ENCODE measurements at places on chromosomes 16 and 17.
A peak's percentile ranks its signal among the peaks of the same experiment; 100 is the strongest.

- DNase-seq: no peak
Measured at GRCh38 chr16:31141489-31142108, 6.1 kb upstream of the PRSS8 start.

- no peak for DNase-seq
Measured at GRCh38 chr17:45719335-45720071, 64.6 kb upstream of the CRHR1 start.

DNA sequence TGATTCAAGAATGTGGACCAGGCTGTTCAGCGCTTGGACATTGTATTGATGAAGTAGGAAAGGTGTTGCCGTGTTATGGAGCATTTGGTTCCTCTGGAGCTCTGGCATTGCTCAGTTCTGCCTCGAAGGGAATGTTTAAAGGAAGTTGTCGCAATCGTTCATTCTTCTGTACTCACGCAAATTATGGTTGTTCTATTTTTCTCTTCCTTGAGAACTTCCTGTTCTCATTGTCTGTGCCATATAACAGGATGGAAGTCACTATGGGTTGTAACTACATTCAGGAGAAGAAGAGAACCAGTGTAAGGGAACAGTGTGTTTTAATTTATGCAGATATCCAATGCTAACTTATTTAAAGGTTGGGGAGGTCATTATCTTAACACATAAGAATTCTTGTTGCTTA lies 13.0 kb downstream of the PCTP start:
- no peak for DNase-seq

DNA sequence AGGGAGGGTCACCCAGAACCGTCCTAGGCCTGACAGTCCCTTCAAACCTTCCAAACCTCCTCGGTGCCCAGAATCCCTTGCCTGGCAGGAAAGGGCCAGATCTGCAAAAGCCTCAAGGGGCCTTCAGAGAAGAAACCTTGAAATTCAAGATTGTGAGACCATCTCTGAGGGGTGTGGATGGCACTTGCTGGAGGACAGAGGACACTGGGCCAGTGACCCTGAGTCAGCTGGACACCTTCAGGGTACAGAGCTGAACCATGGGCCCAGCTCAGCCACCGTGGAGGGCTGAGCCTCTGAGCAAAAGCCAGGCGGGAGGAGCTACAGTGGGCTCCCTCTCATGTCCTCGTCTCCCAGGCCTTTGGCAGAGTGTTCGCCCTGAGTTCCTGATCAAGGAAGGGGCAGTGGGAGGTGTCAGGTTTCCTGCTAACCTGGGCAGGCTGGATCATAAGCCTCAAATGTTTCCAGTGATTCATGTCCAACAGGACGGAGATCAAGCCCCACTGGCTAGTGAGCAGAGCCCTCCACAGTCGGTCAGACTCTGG lies 3.0 kb downstream of the PDILT start:
- DNase-seq: no peak

GRCh38 chr16:57167953-57168352 lies 17.9 kb downstream of the PSME3IP1 start:
- peak; percentile 19 for DNase-seq

- no peak for DNase-seq
Measured at GRCh38 chr16:31008149-31008548, 2.3 kb downstream of the STX1B start.

DNA sequence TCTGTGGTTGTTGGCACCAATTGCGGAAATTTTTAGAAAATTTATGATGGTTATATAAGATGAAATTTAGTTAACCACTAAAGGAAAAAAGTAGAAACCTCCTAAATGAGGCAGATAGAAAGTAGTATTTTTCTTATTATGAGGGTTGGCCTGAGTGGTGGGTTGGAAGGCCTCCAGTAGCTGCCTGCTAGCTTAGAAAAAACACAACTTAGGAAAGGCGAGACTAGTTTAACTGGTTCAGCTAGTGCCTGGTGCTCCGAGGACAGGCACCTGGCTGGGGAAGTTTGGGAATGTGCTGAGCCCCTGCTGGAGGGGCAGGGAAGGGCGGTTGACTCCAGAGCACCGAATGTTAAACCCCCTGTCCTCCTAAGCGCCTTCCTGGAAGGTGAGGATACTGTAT lies 19.9 kb downstream of the LDHD start:
- DNase-seq: no peak

DNA sequence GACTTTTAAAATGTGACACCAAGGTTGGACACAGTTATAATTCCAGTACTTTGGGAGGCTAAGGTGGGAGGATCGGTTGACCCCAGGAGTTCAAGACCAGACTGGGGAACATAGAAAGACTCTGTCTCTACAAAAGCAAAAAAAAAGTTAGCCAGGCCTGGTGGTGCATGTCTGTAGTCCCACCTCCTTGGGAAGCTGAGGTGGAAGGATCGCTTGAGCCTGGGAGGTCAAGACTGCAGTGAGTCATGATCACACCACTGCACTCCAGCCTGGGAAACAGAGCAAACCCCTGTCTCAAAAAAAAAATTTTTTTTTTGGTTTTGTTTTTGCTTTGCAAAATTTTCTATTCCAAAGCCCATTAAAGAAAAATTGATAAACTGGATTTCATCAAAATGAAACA lies 281.4 kb downstream of the BCAS3 start:
- no peak for DNase-seq

GRCh38 chr17:55356434-55357328 lies 65.0 kb downstream of the MMD start:
- peak; percentile 70 for DNase-seq

DNA sequence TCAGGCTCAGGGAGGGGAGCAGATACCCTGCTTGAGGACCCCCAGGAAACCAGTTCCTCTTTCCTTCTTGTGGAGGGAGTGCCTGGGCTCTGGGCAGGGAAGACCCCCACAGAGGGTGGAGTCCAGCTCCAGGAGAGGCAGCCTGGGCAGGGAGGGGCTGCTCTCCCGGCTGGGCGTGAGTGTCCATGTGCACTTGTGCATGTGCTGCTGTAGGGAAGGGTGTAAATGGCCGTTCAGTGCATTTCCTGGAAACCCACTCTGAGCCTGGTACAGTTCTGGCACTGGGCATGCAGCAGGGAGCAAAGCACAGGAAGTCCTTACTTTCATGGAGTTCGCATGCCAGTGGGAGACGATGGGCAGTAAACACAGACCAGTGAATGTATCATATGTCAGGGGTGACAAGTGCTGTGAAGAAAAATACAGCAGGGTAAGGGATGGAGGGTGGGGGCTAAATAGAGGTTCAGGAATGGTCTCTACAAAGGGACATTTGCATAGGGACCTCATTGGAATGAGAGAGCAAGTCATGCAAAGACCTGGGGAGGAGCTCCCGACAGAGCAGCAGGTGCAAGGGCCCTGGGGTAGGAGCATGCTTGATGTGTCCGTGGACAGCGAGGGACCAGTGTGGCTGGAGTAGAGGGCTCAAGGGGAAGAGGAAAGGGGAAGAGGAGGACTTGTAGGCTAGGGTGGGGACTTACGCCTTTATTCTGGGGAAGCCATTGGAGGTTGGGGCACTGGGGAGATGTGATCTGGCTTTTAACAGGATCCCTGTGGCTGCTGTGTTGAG lies 5.5 kb downstream of the STARD3 start:
- no peak for DNase-seq

GRCh38 chr16:64762211-64762610 lies 359.7 kb downstream of the CDH11 start:
- DNase-seq: no peak

DNA sequence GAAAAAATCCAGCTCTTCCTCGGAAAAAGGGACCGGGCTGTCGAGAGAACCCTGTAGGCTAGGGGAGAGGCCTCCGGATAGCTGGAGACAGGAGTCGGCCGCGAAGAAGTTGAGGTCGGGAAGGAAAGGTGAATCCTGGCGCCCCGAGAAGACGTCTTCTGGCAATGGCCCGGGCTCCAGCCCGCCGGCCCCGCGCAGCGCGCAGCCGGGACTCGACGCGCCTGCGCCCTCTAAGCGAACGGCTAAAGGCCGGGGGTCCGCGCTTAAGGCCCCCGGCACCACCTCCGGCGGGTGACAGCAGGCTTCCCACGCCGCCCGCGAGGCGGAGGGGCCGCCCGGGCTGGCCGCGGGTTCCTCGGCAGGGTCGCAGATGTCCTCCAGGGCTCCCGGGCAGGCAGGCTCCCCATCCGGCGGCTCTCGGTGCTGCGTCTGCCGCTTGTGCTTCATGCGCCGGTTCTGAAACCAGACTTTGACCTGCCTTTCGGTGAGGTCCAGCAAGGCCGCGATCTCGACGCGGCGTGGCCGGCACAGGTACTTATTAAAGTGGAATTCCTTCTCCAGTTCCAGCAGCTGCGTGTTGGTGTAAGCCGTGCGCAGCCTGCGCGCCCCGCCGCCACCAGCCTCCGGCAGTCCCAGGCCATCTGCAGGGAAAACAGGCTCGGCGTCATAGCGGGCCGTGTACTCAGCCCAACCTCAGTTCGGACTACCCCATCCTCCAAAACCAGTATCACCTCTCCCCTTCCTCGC lies 1.6 kb downstream of the HOXB2 start:
- DNase-seq: peak; percentile 48

- DNase-seq: no peak
Measured at GRCh38 chr16:50024207-50024606, 818 bp upstream of the CNEP1R1 start.

- no peak for DNase-seq
Measured at GRCh38 chr17:73823684-73824083, 179.4 kb upstream of the SDK2 start.

GRCh38 chr16:81077076-81077940 lies at the start of gene C16orf46:
C16orf46 (minus strand) TSS chr16:81077238; CDS start chr16:81063955, 13,283 bp downstream.
- peak; percentile 96 for DNase-seq

DNA sequence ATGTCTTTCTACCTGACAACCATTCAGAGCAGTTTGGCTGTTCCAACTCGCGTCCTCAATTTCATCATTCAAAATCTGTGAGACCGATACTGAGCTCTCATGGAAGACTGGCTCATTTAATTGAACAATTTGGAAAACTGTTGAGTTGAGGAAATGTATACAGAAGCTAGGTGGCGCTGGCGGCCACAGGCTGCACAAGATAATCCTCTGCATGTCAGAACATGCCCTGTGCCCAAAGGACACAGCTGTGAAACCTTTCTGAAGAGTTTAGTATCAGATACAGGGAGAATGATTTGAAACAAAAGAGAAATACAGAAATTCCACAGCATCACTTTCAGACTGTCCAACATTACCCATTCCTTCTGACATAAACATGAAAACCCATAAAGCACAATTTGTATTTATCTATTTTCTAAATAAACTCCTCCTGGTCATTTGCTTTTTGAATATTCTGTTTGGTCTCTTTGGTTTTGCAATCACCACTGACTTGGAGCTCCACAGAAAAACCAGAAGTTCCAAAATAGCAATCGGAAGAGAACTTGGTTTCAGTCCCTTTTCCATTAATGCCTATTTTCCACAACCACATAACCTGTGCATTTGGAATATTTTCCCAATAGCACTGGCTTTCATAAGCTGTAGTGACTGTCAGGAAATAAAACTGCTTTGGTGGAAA lies 192.8 kb downstream of the MAP2K6 start:
- no peak for DNase-seq

DNA sequence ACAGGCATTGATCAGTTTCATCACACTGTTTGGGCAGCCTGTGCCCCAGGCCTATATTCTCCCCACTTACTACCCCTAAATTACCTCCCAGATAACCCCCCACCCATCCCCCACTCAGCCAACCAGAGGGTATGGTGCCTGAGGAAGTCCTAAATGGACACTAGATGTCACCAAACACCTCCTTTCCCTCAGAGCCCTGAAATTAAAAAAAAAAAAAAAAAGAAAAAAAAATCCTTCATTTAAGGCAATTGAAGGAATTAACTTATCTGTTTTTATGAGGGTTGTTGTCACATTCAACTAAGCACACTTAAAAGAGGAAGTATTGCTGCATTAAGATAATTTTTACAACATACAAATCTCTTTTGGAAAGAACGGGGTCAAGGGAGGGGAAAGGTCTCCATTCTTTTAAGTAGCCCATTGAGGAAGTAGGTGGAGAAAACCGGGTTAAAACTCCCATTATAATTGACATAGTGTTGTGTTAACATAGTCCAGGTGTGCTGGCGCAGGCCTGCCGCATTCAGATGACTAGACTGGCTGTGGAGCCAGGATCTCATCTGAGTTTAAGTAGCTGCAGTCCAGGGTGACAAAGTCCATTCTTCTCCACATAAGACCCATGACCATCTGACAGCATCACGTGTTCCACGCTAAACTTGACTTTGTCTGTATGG lies 46.3 kb downstream of the SNX11 start:
- no peak for DNase-seq

GRCh38 chr16:8887952-8888560 lies 5.9 kb downstream of the LITAFD start:
- no peak for DNase-seq

DNA sequence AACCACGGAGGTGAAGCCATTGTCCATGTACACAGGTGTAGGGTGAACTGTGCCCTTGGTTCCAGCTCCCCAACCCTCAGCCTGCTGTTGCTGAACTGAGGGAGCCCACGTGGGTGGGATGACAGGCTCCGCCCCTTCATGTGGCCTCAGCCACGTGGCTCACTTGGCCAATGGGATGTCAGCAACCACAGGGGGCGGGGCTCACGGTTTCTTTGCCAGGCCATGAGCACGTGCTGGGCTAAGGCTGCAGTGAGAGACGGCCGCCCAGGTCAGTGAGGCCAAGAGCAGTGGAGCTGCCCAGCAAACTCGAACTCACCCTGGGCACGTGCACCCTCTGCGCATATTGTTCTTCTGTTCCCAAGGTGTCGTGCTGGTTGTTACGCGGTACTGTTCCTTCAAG lies 282.6 kb downstream of the IRF8 start:
- no peak for DNase-seq

GRCh38 chr17:75878174-75878998 lies at the start of gene TRIM47:
TRIM47 (minus strand) TSS chr17:75878581; CDS start chr17:75878548, 33 bp downstream.
- DNase-seq: no peak

- DNase-seq: no peak
Measured at GRCh38 chr16:9836118-9836736, 346.0 kb downstream of the GRIN2A start.

GRCh38 chr16:58510776-58511628 lies 4.3 kb upstream of the SETD6 start:
- no peak for DNase-seq

- no peak for DNase-seq
Measured at GRCh38 chr16:80744856-80745255, 59.5 kb downstream of the CDYL2 start.

DNA sequence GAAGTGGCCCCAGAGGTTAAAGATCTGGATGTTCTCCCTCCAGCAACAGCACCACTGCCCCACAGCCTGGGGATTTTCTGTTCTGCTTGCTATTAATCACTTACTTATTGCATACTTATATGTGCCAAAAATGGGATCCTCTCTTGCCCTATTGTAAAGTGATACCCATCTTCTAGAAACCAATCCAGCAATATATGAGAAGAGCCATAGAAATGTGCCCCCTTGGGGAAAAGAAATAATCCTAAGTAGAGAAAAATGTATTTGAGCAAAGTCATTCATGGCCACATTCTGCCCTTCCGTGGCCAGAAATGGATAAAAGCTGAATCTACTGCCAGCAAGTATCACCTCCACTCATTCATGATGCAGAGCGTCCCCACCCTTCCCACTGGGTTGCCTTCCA lies 20.9 kb downstream of the SOST start:
- no peak for DNase-seq

Measured in activated CD4-positive, alpha-beta T cell treated with anti-CD3 and anti-CD28 coated beads for 4 hours (primary cell).